ENCODE measurements at places on chromosomes 3 and 15. TPM values are rescaled to one million over a fixed set of nuclear protein-coding genes. Genes with fewer than 3 reads are reported as not detected.

Gene CSTA
- 9.9 TPM for polyA plus RNA-seq

Gene CCR9
- not detected for polyA plus RNA-seq

Gene GPR62
- polyA plus RNA-seq: 0.03 TPM

Gene PLCB2
- 2.4 TPM for polyA plus RNA-seq

Gene C2CD4A
- under 0.01 TPM for polyA plus RNA-seq

Gene LXN
- 74.5 TPM for polyA plus RNA-seq

Gene CATSPER2
- under 0.01 TPM for polyA plus RNA-seq

Gene GOLGA8G
- polyA plus RNA-seq: not detected

Gene RBMS3
- 0.46 TPM for polyA plus RNA-seq

Gene GOLGA8S
- not detected for polyA plus RNA-seq

Gene CD96
- polyA plus RNA-seq: 8.2 TPM
